Stimulated activated CD4-positive, alpha-beta T cell treated with anti-CD3 and anti-CD28 coated beads, TNF-alpha, amount 100 ng/mL, for 24 hours (primary cell): ENCODE measurements at places on chromosomes 2 and 18.

DNA sequence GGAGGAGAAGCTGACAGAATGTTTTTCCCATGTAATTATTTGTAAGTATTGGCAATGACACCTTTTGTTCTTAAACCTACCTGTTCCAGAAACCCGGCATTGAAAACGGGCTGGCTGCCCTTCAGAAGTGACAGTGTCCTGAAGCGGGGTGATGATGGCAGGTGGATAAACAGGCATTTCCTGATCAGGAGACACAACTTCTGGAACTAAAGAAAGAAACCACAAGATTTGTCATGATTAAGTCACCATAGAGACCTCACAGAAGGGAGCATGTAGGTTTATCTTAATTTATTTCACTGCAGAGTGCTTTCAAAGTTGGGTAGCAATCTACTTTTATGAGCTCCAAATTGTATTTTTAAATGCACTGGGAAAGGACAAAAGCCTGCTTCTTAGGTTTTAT is 43.1 kb downstream of the TTN start:
- DNase-seq: no peak

DNA sequence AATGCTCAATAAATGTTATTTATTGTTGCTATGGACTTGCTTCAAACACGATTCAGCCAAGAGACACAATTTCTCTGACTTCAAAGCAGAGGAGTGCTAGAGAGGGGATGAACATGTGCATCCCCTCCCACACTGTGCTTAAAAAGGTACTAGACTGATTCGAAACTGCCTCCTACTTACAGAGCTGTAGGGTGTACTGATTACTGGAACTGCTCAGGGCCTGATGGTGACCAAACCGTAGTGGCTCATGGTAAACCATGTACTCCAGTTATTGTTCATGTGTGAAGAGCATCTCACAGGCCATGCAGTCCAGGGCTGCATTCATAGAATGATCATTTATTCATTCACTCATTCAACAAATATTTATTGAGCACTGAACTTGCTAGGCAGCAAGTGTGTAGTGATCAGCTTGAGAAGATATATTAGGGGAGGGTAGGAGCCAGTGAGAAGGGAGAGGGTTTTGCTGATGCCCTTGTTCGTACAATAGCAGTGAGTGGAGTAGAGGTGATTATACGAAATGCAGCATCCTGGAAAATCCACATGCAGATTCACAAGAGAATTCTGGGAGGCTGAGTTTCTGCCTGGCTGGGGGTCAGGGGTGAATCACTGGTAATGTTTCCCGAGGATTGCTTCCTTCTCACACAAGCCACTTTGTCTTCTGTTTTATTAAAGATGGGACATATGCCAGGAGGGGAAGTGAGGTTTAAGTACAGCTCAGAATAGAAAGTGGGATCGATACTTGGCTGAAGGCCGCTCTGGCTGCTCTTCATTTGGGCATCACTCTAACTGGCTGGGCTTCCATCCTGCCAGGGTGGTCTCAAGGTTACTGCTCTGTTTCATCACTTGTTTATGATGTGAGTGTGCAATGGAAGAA is 245.4 kb downstream of the RAD51AP2 start:
- DNase-seq: no peak

GRCh38 chr2:102520009-102520408 is 47.0 kb downstream of the SLC9A4 start:
- peak; percentile 12 for DNase-seq

GRCh38 chr2:235080101-235080500 is 128.3 kb downstream of the SH3BP4 start:
- DNase-seq: no peak

DNA sequence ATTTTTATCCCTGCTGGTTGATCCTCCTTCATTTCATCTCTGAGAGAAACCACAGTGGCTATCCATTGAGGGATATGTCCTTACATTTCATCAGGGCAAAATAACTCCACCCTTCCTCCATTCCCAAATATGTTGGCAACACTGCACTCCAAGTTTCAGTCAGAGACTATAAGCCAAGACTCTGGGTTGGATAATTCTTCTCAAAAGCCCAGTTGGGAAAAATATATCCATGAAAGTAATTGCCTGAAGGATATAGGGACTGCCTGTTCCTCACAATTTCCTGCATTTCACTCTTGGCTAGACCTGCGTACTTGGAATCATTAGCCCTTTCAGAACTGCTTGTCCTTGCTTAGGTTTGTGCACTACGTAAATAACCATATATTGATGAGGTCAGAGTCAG is 27.9 kb upstream of the EPB41L3 start:
- no peak for DNase-seq

GRCh38 chr18:13546638-13547037 is 179.7 kb downstream of the FAM210A start:
- no peak for DNase-seq

- no peak for DNase-seq
These were observed 10.3 kb upstream of the NT5C1B start for GRCh38 chr2:18599509-18600254.

DNA sequence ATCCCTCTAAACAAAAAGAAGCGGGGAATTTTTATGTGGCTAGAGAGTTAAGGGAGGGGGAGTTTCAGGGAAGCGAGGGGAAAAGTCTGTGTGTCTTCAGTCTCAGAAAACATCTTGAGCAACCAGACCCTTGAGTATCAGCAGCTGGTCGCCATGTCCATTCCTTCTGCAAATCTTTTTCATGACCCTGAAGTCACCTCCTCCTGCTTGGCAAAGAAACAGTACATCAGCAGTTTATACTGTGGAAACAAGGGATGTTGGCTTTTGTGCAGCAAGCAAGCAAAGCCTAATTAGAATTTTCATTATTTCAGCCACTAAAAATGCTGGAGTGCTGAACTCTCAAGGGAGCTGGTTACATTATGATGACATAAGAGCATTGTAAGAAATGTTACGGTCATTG is 187.4 kb upstream of the SLC8A1 start:
- DNase-seq: no peak

- DNase-seq: no peak
These were observed 47.6 kb downstream of the ALPK2 start for GRCh38 chr18:58581265-58581664.

- DNase-seq: no peak
These were observed 5.4 kb upstream of the TOGARAM2 start for GRCh38 chr2:28975671-28976070.

- DNase-seq: peak; percentile 75
These were observed at the start of gene CD28 for GRCh38 chr2:203706403-203706802. Gene CD28, plus strand, starts transcription at chr2:203706639. Its CDS starts 58 bp downstream, at chr2:203706697.

DNA sequence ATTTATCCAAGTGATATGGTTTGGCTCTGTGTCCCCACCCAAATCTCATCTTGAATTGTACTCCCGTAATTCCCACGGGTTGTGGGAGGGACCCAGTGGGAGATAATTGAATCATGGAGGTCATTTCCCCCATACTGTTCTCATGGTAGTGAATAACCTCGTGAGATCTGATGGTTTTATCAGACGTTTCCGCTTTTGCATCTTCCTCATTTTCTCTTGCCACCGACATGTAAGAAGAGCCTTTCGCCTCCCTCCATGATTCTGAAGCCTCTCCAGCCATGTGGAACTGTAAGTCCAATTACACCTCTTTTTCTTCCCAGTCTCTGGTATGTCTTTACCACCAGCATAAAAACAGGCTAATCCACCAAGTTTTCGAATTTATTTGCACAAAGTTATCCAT is 20.3 kb upstream of the CHST10 start:
- no peak for DNase-seq

DNA sequence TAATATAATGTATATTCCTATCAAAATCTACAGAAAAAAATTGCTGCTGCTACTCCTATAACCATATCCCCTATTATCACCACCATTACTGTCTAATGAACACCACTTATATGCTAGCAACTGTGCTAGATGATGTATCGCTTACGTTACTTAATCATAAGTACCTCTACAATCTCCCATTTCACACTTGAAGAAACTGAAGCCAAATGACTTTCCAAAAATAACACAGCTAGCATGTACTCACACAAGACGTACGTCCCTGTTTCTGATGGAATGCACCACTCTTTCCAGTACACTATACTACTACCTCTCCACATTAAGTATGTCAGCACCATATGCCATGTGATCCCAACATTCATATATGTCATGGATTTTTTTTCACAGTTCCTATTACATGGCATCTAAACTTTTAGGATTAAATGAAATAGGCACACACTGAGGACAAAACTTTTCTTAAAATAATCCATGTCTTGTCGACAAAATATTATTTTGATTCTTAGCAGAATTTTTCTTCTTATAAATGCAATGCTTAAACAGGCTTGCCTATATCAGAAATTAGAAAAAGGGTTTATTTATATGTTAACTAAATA is 112.8 kb downstream of the NBAS start:
- DNase-seq: no peak

- no peak for DNase-seq
These were observed 22.8 kb downstream of the GLI2 start for GRCh38 chr2:120758181-120759144.

GRCh38 chr2:237529452-237530402 is 36.6 kb upstream of the PRLH start:
- no peak for DNase-seq

DNA sequence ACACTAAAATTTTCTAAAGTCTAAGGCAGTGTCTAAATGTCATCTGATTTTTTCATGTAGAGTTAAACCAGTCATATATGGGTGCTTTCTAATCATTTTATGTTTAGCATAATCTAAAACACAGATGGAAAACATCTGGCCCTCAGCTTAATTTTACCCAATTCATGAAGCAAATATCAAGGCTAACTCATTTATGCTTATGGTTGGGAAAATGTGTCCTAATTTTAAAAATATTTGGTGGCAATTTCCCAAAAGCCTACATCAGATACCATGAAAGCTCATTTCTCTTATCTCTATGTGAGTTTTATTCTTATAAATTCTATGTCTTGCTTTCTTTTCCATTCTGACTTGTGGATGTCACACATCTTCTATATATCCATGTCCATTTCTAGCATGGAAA is 7.2 kb downstream of the SP5 start:
- DNase-seq: no peak

DNA sequence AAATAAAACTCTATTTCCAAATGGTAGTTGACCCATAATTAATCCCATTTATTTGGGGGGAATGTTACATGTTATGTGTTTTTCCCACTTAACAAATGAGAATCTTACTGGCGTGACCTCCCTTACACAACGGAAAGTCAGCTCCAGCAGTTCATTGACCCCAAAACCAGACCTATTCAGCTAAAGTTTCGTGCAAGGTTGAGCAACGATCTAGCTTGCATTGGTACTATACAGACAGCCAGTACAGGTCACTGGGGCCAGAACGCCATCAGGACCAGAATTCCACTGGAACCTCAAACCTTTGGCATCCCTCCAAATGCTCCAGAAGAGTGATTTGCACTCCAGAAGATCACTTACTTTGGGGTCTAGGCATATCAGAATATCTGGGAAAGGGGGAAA is 6.8 kb upstream of the CTAGE1 start:
- DNase-seq: no peak

- DNase-seq: no peak
These were observed 14.4 kb downstream of the MTERF4 start for GRCh38 chr2:241087420-241088268.
